ENCODE measurements at places on chromosomes 13 and 19.

DNA sequence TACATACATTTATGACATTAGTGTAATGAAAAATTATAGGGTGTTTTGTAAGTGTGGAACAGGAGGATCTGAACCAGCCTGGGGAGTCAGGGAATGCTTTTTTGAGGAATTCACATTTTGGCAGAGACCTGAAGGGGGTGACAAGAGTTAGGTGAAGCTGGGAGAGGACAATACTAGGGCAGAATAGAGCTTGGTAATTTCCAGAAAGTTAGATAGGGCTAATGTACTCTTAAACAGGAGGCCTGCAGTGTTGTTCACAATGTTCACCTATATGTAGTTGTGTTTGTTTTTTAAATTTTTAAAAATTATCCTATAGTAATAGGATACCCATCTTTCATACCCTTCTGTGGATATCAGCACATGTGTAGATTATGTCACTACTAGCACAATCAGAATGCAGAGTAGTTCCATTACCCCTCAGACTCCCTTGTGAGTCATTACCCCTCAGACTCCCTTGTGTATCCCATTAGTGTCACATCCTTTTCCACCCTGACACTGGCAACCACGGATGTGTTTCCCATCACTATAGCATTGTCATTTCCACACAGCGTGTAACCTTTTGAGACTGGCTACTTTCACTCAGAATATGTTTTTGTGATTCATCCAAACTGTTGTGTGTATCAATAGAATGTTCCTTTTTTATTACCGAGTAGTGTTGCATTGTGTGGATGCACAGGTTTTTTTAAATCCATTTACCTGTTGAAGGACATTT is 43.1 kb downstream of the PCCA start:
- peak; percentile 97 for DNase-seq

DNA sequence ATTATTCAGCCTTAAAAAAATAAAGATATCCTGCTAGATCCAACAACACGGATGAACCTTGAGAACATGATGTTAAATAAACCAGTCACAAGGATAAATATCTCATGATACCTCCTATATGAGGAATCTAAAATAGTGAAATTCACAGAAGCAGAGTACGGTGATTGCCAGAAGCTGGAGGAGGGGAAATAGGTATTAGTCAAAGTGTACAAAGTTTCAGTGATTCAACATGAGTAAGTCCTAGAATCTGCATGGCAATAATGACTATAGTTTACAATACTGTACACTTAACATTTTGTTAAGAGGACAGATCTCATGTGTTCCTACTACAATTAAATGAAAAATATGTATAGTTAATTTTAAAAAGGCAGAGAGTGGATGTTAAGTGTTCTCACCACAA is 206.6 kb upstream of the SLC10A2 start:
- DNase-seq: no peak

DNA sequence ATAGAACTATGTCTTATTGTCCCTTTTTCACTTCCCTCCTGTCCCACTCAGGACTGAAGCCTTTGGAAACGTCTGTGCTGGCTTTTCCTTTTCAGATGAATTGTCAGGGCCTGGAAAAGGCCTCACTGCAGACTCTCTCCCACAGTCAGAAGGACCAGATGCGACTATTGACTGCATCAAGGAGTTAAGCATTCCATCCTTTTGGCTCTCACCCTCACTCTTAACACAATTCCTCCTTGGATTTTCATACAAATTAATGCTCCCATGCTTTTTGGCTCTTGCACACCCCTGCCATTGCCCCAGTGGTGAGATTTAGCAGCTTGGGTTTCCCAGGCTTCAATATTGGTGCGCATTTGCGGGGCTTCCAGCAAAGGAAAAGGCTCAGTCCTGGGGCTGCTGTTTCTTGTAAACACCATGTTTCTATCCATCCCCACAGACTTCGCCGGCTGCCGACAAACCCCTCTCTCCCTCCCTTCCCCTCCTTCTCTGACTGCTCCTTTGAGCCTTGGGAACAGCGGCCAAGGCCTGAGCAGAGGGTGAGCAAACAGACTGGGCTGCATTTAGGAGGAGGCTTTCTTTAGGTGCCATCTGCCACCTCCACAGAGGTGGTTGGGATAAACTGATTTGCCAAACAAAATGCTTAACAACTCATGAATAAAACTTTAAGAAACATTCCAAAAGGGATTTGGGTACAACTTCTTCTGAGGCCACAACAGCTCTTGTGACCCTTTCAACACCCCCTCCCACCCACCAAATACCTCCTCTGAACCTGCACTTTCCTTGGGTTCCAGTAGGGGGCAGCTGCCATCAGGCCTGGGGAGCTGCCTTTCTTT is 48.6 kb upstream of the PCDH8 start:
- DNase-seq: no peak

- peak; percentile 82 for DNase-seq
These were observed 3.9 kb upstream of the B9D2 start for GRCh38 chr19:41367848-41368301.

GRCh38 chr19:4376028-4376670 is 24.2 kb downstream of the SH3GL1 start:
- DNase-seq: no peak

GRCh38 chr19:13993590-13994300 is 12.4 kb downstream of the RFX1 start:
- no peak for DNase-seq

DNA sequence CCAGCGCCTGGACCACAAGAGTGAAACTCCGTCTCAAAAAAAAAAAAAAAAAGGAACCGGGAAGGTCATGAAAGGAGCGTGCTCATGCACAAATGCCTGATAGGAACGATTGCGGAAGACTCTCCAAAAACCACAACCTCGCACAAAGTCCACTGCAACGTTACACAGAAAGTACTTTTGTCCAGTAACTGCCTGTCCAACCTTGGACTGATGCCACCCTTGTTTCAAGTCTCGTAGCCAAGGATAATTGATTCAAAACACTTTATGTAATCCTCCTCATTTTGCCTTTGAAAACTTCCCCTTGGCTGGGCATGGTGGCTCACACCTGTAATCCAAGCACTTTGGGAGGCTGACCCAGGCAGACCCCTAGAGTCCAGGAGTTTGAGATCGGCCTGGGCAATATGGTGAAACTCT is 13.7 kb downstream of the LGALS7 start:
- DNase-seq: no peak

- DNase-seq: no peak
These were observed 1.6 kb downstream of the DACT3 start for GRCh38 chr19:46659151-46660007.

- DNase-seq: no peak
These were observed 73.2 kb upstream of the CACNA1A start for GRCh38 chr19:13579388-13580060.

GRCh38 chr19:18453269-18454024 is 15.5 kb upstream of the ISYNA1 start:
- DNase-seq: no peak

DNA sequence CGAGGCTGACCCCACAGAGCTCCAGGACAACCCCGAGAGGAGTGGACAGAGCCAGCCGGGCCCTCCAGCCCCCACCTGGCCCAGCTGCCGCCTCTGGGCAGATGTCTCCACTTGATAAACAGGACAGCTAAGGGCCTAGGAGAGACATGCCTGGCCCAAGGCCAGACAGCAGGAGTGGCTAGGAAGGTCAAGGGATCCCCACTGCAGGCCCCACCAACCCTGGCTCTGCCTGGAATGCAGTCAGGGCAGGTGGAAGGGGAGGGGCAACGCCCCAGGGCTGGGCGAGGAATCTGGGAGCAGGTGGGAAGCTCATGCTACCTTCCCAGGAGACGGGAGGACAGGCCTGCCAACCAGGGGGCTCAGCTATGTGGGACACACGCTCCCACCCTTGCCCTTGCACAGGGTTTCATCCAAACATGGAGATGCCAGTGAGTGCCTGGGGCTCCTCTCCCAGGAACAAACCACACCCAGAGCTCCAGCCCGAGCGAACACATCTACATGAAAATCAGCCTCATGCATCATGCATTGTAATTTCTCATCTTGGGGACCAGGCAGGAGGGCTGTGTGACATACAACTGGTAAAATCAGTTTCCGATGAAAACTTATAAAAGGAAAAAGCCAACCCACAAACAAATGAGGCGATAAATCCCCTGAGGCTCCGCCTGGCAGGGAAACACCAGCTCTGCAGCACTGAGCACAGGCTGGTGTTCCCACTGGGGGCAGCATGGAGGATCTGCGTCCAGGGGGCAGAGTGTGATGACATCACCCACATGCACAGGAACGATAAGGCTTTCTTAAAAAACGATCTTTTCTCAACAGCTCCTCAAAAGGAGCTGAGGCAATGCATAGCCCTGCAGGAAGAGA is 25.0 kb downstream of the SH3GL1 start:
- DNase-seq: peak; percentile 62

GRCh38 chr19:40358773-40359172 is 10.3 kb downstream of the PLD3 start:
- no peak for DNase-seq

DNA sequence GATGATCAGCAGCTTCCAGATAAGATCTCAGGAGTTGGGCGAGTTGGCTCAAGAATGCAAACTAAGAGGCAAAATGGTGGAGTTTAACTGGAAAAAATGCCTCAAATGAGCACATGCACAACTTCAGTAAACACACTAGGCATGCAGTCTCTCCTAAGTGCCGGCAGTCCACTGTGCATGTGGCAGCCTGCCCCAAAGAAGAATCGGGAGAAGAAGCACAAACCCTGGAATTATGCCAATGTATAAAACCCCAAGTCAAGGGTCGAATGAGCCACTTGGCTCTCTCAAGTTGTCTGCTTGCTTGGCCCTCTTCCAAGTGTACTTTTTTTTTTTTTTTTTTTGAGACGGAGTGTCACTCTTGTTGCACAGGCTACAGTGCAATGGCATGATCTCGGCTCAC is 53.3 kb upstream of the SLITRK1 start:
- DNase-seq: no peak

- peak; percentile 79 for DNase-seq
These were observed 31.5 kb downstream of the KLF5 start for GRCh38 chr13:73090116-73090822.

GRCh38 chr13:48778610-48779009 is 124.9 kb downstream of the CYSLTR2 start:
- no peak for DNase-seq

DNA sequence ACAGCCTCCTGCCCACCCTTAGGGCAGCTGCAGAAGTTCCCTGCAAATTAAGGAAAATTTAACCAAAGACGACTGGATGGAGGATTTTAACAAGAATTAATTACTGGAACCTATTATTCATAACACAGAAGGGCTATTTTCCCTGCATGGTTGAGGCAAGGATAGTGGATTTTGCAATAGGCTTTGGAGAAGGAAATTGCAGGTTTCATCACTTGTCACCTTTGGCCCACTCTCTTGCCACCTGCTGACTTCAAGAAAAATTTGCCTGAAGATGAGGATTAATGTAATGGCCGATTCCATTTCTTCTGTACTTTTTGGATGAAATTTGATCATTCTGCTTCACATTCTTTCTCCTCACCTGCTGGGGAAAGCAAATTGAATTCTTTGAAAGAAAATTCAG is 261.7 kb downstream of the FGF9 start:
- no peak for DNase-seq

DNA sequence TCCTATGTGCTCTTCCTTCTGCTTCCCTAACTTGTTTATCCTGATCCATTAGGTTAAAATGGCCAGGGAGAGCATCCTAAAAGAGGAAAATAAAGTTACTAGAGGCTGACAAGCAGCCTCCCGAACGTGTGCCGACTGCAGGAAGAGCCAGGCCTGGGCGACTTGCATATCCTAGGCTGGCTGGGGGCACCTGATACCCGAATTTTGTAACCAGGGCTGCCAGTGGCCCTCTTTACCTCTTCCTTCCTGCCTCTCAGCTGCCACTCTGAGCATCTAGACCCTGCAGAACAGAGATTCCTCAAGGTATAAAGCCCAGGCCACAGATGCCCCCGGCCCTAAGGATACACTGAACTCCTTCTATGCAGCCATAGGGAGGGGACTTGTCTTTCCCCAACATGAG is 48.5 kb upstream of the KATNAL1 start:
- DNase-seq: no peak

DNA sequence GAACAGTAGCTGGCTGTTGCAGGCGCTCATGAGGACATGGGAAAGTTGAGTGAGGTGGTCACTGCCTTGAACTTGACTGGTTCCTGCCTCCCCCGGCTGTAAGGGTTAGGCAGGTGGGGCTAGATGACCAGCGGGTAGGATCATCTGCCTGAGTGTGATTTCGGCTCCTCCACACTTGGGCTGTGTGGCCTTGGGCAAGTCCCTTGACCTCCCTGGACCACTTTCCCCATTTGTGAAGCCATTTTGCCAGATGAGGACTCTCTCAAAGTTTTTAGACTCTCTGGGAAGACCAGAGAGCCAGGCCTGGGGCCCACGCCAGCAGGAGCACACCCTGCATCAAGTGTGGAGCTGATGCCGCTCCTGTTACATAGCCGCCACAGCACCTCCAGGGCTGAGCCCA is 9.5 kb downstream of the PPP1R37 start:
- DNase-seq: no peak

- peak; percentile 30 for DNase-seq
These were observed 6.4 kb downstream of the GARRE1 start for GRCh38 chr19:34260771-34261173.

- DNase-seq: no peak
These were observed 11.3 kb downstream of the CEACAM21 start for GRCh38 chr19:41587101-41587837.

DNA sequence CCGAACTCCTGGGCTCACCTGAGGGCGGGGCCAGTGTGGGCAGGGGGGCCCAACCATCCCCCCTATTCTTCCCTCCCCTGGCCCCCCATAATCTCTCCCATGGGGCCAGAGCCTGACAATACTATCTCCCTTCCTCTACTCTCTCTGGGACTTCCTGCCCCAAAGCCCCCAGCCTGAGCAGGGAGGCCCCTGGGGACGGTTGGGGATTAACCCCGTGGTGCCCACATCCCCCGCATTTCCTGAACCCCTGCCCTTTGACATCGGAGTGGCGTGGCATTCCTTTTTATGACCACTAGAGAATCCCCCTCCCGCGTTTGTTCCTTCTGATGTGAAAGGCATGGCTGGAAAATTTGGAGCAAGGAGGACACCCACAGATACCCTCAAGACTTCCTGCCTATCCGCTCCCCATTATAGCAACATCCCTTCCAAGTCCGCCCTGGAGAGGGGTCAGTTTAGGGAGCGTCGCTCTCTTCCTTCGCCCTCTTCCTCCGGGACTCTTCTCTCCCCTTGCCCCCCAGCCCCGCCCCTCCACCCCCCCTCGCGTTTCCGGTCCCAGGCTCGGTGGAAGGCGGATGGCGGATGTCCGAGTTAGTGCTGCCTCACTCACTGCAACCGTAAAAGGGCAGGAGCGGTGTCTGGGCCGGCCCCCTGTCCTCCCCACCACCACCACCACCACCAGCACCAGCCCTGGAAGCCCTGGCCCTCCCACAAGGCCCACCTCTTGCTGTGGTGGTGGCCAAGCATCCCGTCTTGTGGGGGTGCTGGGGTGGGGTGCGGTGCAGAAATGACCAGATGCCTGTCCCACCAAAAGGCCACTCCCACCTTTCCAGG is 1.8 kb downstream of the VASP start:
- peak; percentile 49 for DNase-seq

GRCh38 chr13:79413521-79413920 is 7.5 kb upstream of the RBM26 start:
- no peak for DNase-seq

- DNase-seq: no peak
These were observed 106.8 kb downstream of the DNAJC3 start for GRCh38 chr13:95783747-95784146.

- DNase-seq: no peak
These were observed 193.3 kb downstream of the KATNAL1 start for GRCh38 chr13:30113983-30114570.
